Neural crest cell (in vitro differentiated cells): ENCODE measurements at places on chromosomes 7 and 10.

DNA sequence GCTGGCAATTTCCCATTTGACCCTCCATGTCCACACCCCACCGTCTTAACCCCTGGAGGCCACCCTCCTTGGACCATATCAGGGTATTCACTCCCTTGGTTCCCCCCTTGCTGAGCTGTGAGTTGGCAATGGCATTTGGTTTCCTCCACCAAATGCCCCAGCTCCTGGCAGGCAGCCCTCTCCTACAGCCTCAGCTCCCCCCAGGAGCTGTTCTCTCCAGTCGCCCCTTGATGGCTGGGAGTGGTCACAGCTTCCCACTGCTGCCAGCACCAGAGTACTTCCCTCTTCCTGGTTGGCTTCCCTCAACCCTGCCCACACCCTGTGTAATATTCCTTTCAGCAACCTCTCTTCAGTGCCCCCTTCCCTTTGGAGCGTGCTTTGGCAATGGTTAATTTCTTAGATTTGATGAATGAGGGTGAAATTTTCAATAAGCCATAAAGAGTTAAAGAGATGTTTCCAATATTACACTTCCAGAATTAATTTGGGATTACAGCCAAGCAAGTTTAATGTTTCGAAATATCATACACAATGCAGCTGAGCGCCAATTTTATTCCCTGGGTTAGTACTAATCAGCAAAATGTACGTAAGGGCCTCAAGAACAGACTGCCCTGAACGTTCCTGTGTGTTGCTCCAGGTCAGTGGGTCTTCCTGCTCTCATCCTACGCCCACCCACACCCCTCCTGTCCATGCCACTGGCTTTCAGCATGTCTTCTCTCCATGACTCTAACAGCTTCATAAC, 207.1 kb upstream of the NFE2L3 start:
- H3K36me3 ChIP-seq, result no peaks in the 10 kb centered on the region
- no peak overlapping the region for H3K27ac ChIP-seq
- peaks cover 28% of the 10 kb centered on the region for H3K27me3 ChIP-seq
- H3K4me3 ChIP-seq, result no peak overlapping the region

DNA sequence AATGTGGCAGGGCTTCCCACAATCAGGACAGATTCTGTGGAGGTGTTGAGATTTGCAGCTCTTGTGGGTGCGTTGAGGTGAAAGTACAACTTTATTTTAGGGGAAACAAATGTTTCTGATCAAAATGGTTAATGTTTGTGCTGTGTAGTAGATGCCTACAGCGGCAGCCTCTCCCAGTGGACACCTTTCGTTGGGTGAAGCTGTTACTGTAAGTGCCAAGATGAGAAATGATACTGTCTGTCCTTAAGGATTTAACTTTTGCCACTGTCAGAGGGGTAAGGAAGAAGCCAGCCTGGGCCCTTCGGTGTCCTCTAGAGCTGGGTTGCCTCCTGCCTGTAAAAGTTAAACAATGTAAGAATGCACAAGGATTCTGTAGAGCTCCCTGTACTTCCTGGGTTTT, 27.9 kb downstream of the DOCK1 start:
- peaks cover 5% of the 10 kb centered on the region for H3K36me3 ChIP-seq
- no peak for DNase-seq
- H3K4me1 ChIP-seq, result peaks cover 27% of the 10 kb centered on the region
- no peak overlapping the region for H3K4me3 ChIP-seq

- H3K4me3 ChIP-seq, result no peak overlapping the region
- peak overlapping the region; percentile 29 for H3K27ac ChIP-seq
- DNase-seq, result no peak
- H3K27me3 ChIP-seq, result no peaks in the 10 kb centered on the region
- H3K4me1 ChIP-seq, result peaks cover 6% of the 10 kb centered on the region
Measured at GRCh38 chr7:33373195-33373594, 243.8 kb downstream of the BBS9 start.

GRCh38 chr7:87474533-87475358, 734 bp downstream of the ABCB4 start:
- peak overlapping the region; percentile 89 for H3K4me3 ChIP-seq
- peak overlapping the region; percentile 98 for H3K27ac ChIP-seq
- H3K36me3 ChIP-seq, result no peaks in the 10 kb centered on the region

DNA sequence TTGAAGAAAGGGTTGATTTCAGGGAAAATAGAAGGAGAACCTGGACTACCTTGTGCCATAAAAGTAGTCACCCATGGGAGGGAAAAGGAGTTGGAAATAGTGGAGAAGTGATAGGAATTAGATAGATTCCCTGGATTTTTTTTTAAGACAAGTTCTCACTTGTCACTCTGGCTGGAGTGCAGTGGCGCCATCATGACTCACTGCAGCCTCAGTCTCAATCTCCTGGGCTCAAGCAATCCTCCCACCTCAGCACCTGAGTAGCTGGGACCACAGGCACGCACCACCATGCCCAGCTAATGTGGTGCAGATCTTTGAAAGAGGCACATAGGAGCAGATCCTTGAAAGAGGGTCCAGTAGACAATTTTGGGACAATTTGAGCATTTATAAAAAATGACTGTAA, 9.5 kb upstream of the BLNK start:
- no peak overlapping the region for H3K27ac ChIP-seq
- H3K36me3 ChIP-seq, result no peaks in the 10 kb centered on the region
- no peak for DNase-seq
- no peak overlapping the region for H3K4me3 ChIP-seq
- no peaks in the 10 kb centered on the region for H3K4me1 ChIP-seq

- no peaks in the 10 kb centered on the region for H3K27me3 ChIP-seq
- no peaks in the 10 kb centered on the region for H3K36me3 ChIP-seq
Measured at GRCh38 chr7:12731214-12731656, 43.8 kb downstream of the ARL4A start.

DNA sequence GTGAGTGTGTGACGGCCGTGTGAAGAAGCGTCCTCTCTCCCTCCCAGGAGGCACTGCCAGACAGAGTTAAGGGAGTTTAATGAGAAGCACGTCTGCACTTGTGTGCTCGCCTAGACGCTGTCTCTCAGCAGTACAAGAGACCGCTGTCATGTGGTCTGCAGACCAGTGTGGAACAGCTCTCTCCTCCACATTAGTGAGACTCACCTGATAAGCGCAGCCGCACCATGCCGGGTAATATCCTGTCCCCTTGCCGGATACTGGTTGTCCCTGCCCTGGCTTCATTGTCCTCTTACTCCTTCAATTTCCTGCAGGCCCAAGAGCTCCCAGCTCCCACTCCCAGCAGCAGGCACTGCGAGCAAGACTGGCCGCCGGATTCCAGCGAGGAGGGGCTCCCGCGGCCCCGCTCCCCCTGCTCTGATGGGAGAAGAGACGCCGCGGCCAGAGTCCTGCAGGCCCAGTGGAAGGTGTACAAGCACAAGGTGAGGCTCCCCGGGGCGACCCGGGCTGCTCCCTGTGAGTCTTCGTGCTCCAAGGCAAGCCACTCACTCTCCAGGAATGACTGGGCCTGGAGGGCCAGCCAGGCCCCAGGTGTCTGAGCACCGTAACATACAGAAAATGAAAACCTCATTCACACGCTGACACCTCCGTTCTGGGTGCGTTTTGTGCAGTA, 33.5 kb upstream of the TTYH3 start:
- H3K27ac ChIP-seq, result no peak overlapping the region
- DNase-seq, result no peak
- H3K4me3 ChIP-seq, result no peak overlapping the region
- peaks cover 3% of the 10 kb centered on the region for H3K4me1 ChIP-seq

GRCh38 chr10:126705951-126706565, 35.6 kb upstream of the C10orf90 start:
- no peak for DNase-seq
- H3K36me3 ChIP-seq, result no peaks in the 10 kb centered on the region
- no peaks in the 10 kb centered on the region for H3K4me1 ChIP-seq
- H3K4me3 ChIP-seq, result no peak overlapping the region
- no peak overlapping the region for H3K27ac ChIP-seq
- no peaks in the 10 kb centered on the region for H3K27me3 ChIP-seq

DNA sequence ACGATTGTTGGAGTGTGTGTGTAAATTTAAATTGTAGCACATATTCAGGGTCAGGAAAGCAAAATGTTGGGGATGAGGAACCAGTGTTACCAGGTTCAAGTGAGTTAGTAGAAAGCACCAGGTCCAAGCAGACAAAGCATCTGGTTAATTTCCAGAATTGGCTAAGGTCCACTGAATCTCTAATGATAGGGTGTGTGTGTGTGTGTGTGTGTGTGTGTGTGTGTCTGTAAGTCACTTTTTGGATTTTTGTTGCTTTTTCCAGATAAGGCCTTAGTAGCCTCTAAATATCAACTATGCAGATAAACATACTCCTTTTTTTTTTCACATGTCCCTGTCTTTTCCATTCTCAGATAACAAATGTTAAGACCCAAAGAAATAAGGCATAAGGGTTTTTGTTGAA, 36.6 kb upstream of the FMC1 start:
- no peaks in the 10 kb centered on the region for H3K4me1 ChIP-seq
- no peak overlapping the region for H3K27ac ChIP-seq
- no peak for DNase-seq

DNA sequence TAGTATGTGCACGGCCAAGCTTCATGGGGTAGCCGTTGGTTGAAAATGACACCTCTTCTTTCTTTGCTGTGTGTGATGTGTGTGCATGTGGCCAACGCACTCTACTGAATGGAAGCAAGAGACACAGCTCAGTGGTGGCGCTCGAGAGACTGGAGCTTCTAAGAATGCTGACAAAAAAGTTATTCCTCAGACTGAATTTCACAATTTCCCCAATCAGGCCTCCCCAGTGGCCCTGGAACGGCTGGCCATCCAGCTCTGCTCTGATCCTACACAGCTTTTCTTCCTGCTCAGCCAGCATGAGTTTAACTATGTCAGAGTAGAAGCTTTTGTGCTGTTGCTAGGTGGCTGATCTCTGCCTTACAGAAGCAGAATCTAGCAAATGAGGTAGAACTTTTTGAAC, 186.7 kb upstream of the PLXDC2 start:
- peaks cover 16% of the 10 kb centered on the region for H3K4me1 ChIP-seq
- no peaks in the 10 kb centered on the region for H3K36me3 ChIP-seq
- no peak overlapping the region for H3K4me3 ChIP-seq
- no peaks in the 10 kb centered on the region for H3K27me3 ChIP-seq

- H3K27me3 ChIP-seq, result no peaks in the 10 kb centered on the region
- DNase-seq, result no peak
- no peak overlapping the region for H3K27ac ChIP-seq
- no peaks in the 10 kb centered on the region for H3K4me1 ChIP-seq
- H3K36me3 ChIP-seq, result no peaks in the 10 kb centered on the region
Measured at GRCh38 chr10:114545071-114545470, 113.0 kb downstream of the ABLIM1 start.

GRCh38 chr7:1709281-1709680, 39.2 kb downstream of the ELFN1 start:
- H3K36me3 ChIP-seq, result peaks cover 6% of the 10 kb centered on the region
- H3K27me3 ChIP-seq, result no peaks in the 10 kb centered on the region
- H3K4me1 ChIP-seq, result peaks cover 16% of the 10 kb centered on the region
- H3K27ac ChIP-seq, result no peak overlapping the region
- DNase-seq, result no peak
- no peak overlapping the region for H3K4me3 ChIP-seq

GRCh38 chr10:71088054-71088453, 124.3 kb upstream of the UNC5B start:
- no peaks in the 10 kb centered on the region for H3K36me3 ChIP-seq
- DNase-seq, result no peak
- H3K4me3 ChIP-seq, result no peak overlapping the region

DNA sequence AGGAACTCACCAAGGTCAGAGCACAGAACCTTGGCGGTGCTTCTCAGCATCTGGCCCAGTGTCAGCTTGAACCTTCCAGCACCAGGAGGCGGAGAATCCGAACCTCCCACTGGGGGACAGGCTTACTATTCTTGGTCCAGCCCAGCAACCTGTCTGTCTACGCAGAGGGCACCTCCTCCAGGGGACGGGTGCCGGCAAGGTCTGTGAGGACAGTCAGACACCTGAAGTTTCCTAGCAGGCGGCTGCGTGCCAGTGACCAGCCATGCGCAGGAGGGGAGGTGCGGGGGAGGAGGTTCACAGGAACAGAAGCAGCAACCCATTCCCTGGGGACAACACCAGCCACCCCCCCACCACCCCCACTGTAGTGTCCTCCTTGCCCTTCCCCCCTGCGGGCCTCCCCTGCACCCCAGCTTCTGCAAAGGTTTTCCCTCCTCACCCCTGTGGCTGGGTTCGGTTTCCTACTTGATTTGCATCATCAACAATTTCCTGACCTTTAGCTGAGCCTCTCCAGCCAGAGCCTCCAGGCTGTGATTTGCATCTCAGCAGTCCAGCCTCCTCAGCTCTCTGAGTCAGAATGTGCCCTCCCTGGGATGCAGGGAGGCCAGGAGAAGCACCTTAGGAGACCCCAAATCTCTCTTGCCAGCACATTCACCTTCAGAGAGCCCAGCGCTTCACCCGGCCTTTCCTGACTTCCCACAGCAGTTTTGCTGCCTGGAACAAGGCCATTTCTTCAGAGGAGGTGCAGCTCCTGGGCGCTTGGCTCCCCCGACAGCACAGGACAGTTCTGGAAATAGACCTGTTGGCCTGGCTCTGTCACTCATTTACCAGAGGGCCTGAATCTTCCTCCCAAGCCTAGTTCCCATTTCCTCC, 107.5 kb upstream of the NPS start:
- no peak overlapping the region for H3K27ac ChIP-seq
- H3K4me1 ChIP-seq, result no peaks in the 10 kb centered on the region

DNA sequence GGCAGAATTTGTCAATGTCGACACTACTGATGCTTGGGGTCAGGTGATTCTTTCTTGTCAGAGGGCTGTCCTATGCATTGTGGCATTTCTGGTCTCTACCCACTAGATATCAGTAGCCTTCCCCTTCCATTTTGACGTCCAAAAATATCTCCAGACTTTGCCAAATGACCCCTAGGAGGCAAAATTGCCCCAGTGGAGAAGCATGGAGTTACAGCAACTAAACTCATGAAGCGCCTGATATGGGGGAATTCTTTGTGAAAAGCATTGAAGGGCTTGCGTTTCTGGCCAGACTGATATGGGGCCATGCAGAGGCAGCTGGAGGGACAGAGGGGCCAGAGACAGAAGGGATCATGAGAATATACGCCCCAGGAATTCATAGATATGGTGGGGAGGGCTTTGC, 43.6 kb downstream of the ADRB1 start:
- no peak overlapping the region for H3K27ac ChIP-seq
- H3K36me3 ChIP-seq, result peaks cover 2% of the 10 kb centered on the region
- H3K4me3 ChIP-seq, result no peak overlapping the region
- H3K4me1 ChIP-seq, result peaks cover 14% of the 10 kb centered on the region

DNA sequence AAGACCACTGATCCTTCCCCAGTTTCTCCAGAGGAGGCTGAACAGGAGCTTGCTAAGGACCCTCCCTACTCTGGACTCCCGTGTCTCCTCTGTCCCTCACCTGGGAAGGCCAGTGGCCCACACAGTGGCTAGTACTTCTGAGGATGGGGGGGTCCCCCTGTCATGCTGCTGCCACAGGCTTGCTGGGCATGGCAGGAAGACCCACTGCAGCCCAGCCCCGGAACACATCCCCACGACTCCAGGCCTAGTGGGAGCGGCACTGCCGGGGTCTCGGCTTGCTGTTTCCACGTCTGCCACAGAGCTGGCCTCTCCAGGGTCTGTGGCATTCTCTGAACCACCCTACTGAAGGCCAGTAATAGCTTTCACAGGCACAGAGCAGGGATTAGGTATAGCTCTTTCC, 25.9 kb upstream of the NPFFR1 start:
- H3K27me3 ChIP-seq, result no peaks in the 10 kb centered on the region
- no peaks in the 10 kb centered on the region for H3K4me1 ChIP-seq
- DNase-seq, result no peak
- H3K27ac ChIP-seq, result no peak overlapping the region
- peaks cover 3% of the 10 kb centered on the region for H3K36me3 ChIP-seq

- no peaks in the 10 kb centered on the region for H3K27me3 ChIP-seq
- no peak overlapping the region for H3K27ac ChIP-seq
- no peak overlapping the region for H3K4me3 ChIP-seq
- H3K4me1 ChIP-seq, result peaks cover 37% of the 10 kb centered on the region
Measured at GRCh38 chr7:85286446-85286845, 99.6 kb upstream of the SEMA3D start.
